Epithelial cell of proximal tubule (primary cell): ENCODE measurements at places on chromosomes 12 and 14. TPM values are rescaled to one million over a fixed set of nuclear protein-coding genes. Genes with fewer than 3 reads are reported as not detected.

Gene HOXC12
- not detected in 2 replicates for total RNA-seq

Gene RNASE9
- total RNA-seq = not detected in 2 replicates

Gene CCDC38
- total RNA-seq = 0.06 TPM in 1 of 2 replicates, not detected in the other

Gene ANKRD33
- total RNA-seq = not detected in 2 replicates

Gene MYH7
- not detected in 2 replicates for total RNA-seq

Gene CMA1
- total RNA-seq = not detected in 2 replicates

Gene NPFF
- not detected in 2 replicates for total RNA-seq

Gene OTUB2
- total RNA-seq = 5.6 and 15.0 TPM in 2 replicates

Gene PPP2R5C
- 61.6 and 63.5 TPM in 2 replicates for total RNA-seq

Gene CLEC2A
- total RNA-seq = not detected in 2 replicates

Gene RILPL2
- total RNA-seq = 1.7 and 3.5 TPM in 2 replicates

Gene ST8SIA1
- 1.0 TPM in 1 of 2 replicates, not detected in the other for total RNA-seq

Gene KRT83
- not detected in 2 replicates for total RNA-seq

Gene PRH2
- total RNA-seq = not detected in 2 replicates

Gene PPP1R1A
- total RNA-seq = 0.87 and 11.1 TPM in 2 replicates

Gene PDE6H
- total RNA-seq = not detected in 2 replicates

Gene OR4E2
- total RNA-seq = not detected in 2 replicates

Gene DNAH10
- 0.17 TPM in 1 of 2 replicates, not detected in the other for total RNA-seq

Gene RND1
- total RNA-seq = 3.3 and 8.9 TPM in 2 replicates

Gene SALL2
- total RNA-seq = 12.1 and 29.7 TPM in 2 replicates

Gene SLC4A8
- 0.86 and 1.1 TPM in 2 replicates for total RNA-seq

Gene MSRB3
- 4.0 and 11.4 TPM in 2 replicates for total RNA-seq

Gene SERPINA9
- total RNA-seq = not detected in 2 replicates

Gene CLEC2D
- 1.7 and 3.2 TPM in 2 replicates for total RNA-seq

Gene ZFP36L1
- 87.0 and 142 TPM in 2 replicates for total RNA-seq

Gene DGKA
- total RNA-seq = 44.3 and 272 TPM in 2 replicates

Gene DIO3
- total RNA-seq = not detected in 2 replicates

Gene CNTN1
- total RNA-seq = 1.8 and 2.3 TPM in 2 replicates

Gene KERA
- not detected in 2 replicates for total RNA-seq

Gene TAC3
- not detected in 2 replicates for total RNA-seq

Gene LALBA
- total RNA-seq = not detected in 2 replicates

Gene POTEG
- not detected in 2 replicates for total RNA-seq

Gene NRL
- total RNA-seq = 0.87 and 1.2 TPM in 2 replicates

Gene KCNH3
- total RNA-seq = 0.07 and 0.12 TPM in 2 replicates

Gene LRRC10
- total RNA-seq = not detected in 2 replicates

Gene NEMP1
- 15.7 and 18.7 TPM in 2 replicates for total RNA-seq
